ENCODE measurements at places on chromosomes 3 and 15. TPM values are rescaled to one million over a fixed set of nuclear protein-coding genes. Genes with fewer than 3 reads are reported as not detected.

GRCh38 chr3:46692566-46692990 is 901 bp downstream of the ALS2CL start:
- DNase-seq: peak; percentile 22

DNA sequence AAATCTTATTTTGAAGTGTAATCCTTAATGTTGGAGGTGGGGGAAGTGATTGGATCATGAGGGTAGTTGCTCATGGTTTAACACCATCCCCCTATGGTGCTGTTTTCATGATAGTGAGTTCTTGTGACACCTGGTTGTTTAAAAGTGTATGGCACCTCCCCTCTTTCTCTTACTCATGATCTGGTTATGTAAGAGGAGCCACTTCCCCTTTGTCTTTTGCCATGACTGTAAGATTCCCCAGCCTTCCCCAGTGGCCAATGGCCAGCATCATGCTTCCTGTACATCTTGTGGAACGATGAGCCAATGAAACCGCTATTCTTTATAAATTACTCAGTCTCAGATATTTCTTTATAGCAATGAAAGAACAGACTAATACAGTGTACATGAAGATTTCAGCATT is 39.8 kb upstream of the GMNC start:
- DNase-seq: no peak

The HTR3E gene
- not detected for total RNA-seq

- no peak for DNase-seq
These were observed 35.9 kb downstream of the KY start for GRCh38 chr3:134614955-134615354.

- no peak for DNase-seq
These were observed 280.3 kb upstream of the THBS1 start for GRCh38 chr15:39300451-39301153.

The RIOX2 gene
- 10.4 TPM for total RNA-seq

DNA sequence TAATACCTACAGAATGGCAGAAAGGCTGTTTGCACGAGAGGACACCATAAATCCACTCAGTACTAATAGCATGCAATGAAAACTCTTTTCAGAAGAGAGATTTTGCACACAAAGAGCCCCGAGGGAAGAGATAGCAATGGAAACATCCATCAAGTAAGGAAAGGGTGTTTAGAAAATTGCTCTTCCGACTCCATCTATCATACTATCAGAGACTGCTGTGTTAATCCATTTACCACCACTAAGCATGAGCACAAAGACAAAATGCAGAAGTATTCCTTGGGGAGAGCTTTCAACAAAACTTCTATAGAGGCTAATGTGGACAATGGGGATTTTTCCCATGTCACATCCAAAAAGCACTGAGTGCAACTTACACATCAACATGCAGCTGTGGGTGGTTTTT is 72.1 kb upstream of the PLAAT1 start:
- no peak for DNase-seq

All from neural progenitor cell (in vitro differentiated cells).